ENCODE measurements at places on chromosomes 1 and 21.

DNA sequence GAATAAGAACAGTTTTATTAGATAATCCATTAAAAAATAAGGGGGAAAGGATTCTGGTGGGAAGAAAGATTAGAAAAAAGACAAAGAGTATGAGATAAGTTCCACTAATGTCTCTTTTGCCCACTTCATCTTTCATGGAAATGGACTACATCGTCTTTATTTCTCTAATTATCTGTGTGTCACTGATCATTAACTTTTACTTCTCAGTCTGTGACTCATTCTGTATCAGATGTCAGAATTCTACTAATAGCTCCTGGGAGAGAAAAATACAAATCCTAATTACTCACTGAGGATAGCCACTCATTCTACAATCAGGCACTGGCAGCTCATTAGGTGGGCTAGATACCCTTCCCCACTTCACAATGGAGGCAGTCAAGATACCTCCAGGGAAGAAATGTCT is 41.7 kb downstream of the ILDR2 start:
- no peak for DNase-seq

GRCh38 chr21:46532080-46532479 is 72.8 kb downstream of the S100B start:
- DNase-seq, result no peak

DNA sequence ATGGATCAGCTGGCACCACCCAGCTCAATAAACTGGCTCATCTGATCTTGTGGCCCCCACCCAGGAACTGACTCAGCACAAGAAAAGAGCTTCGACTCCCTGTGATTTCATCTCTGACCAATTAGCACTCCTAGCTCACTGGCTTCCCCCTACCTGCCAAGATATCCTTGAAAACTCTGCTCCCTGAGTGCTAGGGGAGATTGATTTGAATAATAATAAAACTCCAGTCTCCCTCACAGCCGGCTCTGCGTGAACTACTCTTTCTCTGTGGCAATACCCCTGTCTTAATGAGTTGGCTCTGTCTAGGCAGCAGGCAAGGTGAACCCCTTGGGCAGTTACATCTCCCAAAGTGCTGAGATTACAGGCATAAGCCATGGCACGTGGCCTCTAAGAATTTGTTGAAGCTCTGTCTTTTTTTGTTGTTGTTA is 11.8 kb upstream of the RHBDL2 start:
- DNase-seq, result no peak

DNA sequence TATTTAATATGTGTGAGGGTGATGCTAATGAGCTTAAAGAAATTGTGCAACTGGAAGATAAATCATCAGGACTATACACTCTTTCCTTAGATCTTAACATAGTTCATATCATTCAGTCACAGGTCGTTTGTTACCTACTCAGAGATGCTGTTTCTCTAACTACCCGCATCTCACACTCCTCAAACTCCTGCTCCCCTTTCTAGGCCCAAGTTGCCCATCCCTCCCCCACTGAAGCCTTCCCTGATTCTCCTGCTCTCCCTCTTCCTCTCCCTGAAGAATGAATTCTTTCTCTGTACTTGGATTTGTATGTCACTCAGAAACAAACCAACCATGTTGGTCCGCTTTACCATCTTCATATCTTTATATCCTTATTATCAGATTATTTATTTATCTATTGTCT is 9.1 kb downstream of the SH3GLB1 start:
- DNase-seq, result no peak

DNA sequence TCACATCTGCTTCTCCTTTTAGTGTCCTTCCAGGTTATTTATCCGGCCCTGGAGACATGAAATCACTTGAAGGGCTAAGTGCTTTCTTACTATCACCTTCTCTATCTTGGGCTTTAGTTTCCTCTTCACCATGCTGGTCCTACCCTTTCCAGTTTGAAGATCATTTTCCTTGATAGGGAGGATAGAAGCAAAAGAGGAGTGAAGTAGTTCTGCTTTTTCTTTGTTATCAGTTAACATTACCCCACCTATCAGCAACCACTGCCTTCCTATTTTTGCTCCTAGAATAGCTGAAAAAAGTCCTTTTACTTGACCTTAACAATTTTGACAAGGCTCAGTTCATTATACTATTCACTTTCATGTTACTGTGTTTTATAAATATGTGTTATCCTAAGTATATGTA is 19.4 kb downstream of the RGL1 start:
- DNase-seq, result no peak

DNA sequence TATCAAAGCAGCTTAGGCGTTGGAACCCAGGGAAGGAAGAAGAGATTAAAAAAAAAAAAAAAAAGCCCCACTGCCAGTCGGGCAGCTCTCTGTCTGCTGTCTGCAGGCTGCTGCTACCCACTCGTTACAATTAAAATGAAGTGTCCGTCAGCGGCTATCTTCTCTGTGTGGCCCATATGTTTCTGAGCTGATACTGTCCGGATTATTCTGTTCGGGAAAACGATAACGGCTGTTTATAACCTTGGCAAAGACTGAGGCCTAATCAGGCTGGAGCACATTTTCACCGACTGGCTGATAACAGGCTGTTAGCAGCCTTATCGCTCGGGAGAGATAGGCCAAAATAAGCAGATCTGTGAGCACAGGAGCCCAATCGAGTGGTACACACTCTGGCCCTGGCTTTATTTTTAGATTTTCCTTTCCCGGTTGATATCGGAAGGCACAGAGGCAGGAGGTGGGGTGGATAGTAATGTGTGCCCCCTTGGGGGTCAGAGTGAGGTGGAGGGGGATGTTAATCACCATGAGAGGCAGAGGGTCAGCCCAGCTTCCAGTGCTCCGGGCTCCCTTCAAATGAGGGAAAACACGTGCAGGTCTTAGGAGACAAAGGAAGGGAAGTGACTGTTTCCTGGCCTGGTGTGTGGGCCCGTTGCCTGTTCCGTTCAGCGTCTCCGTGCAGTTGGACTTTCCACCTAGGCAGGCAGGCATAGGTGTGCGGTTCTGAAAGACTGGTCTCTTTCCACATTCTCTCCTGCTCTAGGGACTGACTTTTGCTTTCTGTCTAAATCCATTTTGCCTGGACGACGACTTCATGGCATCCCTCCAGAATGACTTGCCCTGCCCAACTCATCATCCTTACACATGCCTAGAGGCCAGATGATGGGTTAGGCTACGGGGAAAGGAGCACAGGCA is 153.4 kb downstream of the PBX1 start:
- no peak for DNase-seq
